Stimulated activated CD4-positive, alpha-beta T cell treated with anti-CD3 and anti-CD28 coated beads, TNF-alpha, amount 100 ng/mL, for 24 hours (primary cell): ENCODE measurements at places on chromosomes 11 and 22.

DNA sequence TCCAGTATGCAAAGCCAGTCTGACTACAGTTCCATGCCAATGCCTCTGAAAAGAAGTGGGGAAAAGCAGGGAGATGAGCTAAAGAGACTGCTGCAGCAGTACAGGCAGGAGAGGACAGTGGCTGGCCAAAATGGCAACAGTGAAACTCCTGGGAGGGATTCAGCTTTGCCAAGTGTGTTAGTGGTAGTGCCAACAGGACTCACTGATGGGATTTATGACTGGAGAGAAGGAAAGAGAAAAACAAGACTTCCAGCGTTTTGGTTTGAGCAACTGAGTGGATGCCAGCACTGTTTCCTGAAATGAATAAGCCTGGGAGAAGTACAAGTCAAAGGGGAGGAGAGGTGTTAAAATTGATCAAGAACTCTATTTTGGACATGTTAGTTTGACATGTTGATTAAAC, 80.9 kb downstream of the PLEKHA7 start:
- no peak for DNase-seq

GRCh38 chr11:91776655-91777054, 448.0 kb upstream of the FAT3 start:
- DNase-seq = no peak

DNA sequence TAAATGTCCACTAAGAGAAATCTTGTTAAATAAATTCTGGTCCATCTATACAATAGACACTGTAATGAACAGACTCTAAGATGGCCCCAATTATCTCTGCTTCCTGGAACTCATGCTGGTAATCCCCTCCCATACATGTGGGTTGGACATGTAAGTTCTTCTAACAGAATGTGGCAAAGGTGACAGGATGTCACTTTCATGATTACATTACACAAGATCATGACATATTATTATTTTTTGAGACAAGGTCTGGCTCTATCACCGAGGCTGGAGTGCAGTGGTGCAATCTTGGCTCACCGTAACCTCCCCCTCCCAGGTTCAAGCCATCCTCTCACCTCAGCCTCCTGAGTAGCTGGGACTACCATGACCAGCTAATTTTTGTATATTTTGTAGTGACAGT, 14.6 kb upstream of the NDUFC2 start:
- no peak for DNase-seq

GRCh38 chr11:60798631-60799030, 13.5 kb downstream of the MS4A10 start:
- DNase-seq = no peak

DNA sequence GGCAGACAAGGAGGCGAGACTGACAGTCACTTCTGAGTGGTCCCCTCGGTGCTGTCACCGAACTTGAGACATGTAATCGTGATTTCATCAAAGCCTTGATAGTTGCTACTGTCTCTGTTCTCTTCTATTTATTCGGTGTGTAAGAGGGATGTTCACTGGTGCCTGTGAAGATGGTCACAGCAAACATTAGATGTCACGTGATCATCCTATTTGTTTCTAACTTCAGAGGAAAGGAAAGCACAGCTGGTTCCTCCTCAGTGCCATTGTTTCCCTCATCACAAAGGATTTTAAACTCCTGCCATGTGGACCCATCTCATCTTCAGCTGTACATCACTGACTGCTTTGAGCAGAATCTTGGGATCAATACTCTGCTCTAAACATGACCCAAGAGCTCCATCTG, 73.1 kb upstream of the CLMP start:
- no peak for DNase-seq

- DNase-seq = no peak
Observed at GRCh38 chr22:41842996-41843970, 10.4 kb downstream of the SREBF2 start.

- no peak for DNase-seq
Observed at GRCh38 chr11:134157451-134157850, 66.3 kb downstream of the NCAPD3 start.

- DNase-seq = no peak
Observed at GRCh38 chr11:30322191-30322590, 713 bp upstream of the ARL14EP start.

- no peak for DNase-seq
Observed at GRCh38 chr11:35338921-35339320, 80.4 kb downstream of the SLC1A2 start.

DNA sequence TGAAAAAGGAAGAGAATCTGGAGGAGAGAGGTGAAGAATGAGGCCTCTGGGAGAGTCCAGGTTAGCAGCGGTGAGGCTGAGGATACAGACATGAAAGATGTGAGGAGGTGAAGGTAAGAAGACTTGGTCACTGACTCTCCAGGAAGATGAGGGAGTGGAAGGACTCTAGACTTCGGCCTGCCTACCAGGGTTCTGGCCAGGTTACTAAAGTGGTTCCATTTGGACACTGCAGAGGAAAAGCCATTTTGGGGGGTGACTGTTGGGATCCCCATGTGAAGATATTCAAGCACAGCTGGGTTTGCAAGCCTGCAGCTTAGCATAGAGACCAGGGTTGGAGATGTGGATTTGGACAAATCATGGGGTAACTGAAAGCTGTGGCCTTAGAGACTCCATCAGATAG, 7.8 kb downstream of the DCHS1 start:
- no peak for DNase-seq

DNA sequence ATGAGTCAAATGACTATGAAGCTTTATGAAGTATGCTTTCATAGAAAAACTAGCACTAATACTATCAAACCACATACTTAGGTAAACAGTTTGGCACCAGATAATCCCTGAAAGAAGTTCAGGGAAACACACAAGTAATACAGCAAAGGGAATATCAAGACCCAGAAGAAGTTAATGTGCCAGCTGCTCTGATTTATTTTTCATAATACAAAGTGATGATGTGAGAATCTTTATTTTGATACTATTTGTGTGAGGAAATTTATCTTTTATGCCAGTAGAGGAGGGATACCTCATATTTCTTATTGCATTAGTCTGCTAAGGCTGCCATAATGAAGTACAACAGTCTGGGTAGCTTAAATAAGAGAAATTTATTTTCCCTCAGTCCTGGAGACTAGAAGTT, 67.7 kb upstream of the ANO3 start:
- no peak for DNase-seq

- no peak for DNase-seq
Observed at GRCh38 chr11:57001674-57002401, 13.1 kb downstream of the OR5AK2 start.

GRCh38 chr22:49081261-49081666, 746.4 kb downstream of the BRD1 start:
- no peak for DNase-seq

- no peak for DNase-seq
Observed at GRCh38 chr22:42855211-42855610, 1.9 kb downstream of the ARFGAP3 start.
